NCI-H1092 (cell line): ENCODE measurements at places on chromosomes 13 and 19.

DNA sequence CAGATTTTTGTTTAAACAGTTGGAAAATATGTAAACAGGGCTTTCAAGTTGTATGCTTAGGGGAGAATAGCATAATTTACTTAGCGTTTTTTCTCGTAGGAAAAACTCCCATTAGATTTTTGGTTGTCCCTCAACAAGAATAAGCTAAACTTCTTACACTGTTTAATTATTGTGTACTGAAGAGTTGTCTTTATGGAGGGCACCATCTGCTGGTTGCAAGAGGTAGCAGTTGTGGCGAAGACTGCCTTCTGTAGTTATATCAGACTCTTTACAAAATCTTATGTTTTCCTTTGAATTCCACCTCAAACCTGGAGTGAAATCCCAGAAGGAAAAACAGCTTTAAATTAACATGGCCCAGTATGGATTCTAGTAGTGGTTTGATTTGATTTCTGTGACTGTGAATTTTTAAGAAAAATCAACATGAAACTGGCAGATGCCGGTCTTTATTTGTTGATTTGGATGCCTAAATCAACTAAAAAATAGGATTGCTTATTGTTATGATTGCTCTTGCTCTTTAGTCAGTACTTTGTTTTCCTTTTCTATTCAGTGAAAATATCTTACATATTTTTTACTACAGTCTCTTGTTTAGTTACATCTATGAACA is 53.4 kb downstream of the PDS5B start:
- DNase-seq: no peak

- DNase-seq: no peak
Measured at GRCh38 chr13:93147298-93147645, 79.3 kb upstream of the GPC6 start.

GRCh38 chr19:19451429-19452242 is 46.2 kb downstream of the GATAD2A start:
- no peak for DNase-seq

- DNase-seq: no peak
Measured at GRCh38 chr13:110414931-110415330, 107.8 kb downstream of the COL4A2 start.

- DNase-seq: no peak
Measured at GRCh38 chr13:90365130-90365529, 982.4 kb upstream of the MIR17HG start.

- DNase-seq: no peak
Measured at GRCh38 chr19:3368848-3369336, 2.5 kb downstream of the NFIC start.

DNA sequence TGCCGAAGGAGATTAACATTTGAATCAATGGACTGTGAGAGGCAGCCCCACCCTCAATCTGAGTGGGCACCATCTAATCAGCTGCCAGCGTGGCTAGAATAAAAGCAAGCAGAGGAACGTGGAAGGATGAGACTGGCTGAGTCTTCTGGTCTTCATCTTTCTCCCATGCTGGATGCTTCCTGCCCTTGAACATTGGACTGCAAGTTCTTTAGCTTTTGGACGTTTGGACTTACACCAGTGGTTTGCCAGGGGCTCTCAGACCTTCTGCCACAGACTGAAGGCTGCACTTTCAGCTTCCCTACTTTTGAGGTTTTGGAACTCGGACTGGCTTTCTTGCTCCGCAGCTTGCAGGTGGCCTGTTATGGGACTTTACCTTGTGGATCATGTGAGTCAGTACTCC is 14.7 kb downstream of the NHLRC3 start:
- DNase-seq: no peak

DNA sequence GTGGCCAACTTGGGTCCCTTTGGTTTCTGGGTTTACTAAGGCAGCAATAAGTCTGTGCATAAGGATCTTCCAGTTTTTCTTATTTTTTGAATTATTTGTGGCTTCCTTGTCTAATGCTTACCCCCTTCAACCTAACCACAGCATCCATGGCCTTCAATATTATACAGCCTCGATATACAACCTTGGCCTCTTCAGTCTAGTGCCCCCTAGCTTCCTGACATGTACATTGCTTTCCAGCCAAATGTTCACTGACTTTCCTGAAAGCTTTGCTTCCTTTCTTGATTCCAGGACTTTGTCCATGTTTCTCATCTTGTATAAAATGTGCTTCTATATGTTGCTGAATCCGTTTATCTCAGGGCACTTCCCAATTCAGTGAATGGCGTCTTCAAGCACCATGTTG is 310.1 kb downstream of the OLFM4 start:
- DNase-seq: no peak

GRCh38 chr19:29851769-29852521 is 40.2 kb downstream of the CCNE1 start:
- DNase-seq: no peak

DNA sequence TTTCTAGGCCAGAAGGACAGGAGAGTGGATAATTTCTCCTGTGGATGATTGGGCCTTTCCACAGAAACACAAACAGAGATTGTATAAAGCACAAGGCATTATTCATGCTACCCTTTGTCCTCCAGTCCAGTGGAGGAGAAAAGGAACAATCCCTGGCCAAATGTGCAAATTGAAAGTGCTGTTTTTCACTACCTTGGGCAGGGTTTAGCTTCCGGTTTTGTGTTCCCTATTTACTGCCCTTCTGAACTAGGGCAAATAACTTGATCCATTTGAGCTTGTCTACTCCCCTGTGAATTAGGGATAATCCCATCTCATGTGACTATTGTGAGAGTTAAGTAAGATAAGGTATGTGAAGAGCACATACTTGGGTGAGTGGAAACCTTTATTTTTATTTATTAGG is 13.3 kb downstream of the PDX1 start:
- no peak for DNase-seq

GRCh38 chr19:14449321-14449720 is 16.2 kb downstream of the PKN1 start:
- no peak for DNase-seq

DNA sequence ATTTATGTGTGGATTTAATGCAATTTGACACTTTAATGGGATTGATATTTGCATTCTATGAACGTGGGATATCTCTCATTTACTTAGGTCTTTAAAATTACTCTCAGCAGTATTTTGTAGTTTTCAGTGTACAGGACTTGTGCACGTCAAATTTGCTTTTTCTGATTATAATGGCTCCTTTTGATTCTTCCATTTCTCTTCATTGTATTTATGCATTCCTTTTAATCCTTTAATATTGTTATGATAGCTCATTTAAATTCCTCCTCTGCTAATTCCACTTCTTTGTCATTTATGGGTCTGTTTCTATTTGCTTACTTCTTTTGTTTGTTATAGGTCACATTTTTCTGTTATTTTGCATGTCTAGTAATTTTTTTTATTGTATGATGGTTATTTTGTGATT is 226.6 kb downstream of the ATP8A2 start:
- DNase-seq: no peak
